ENCODE measurements at places on chromosomes 3 and 15.

- no peak for DNase-seq
Observed at GRCh38 chr3:101010296-101010695, 17.1 kb upstream of the ABI3BP start.

- DNase-seq = no peak
Observed at GRCh38 chr3:193861012-193861411, 268.0 kb downstream of the OPA1 start.

GRCh38 chr3:159837725-159838124 is 150.9 kb upstream of the IL12A start:
- no peak for DNase-seq

- DNase-seq = no peak
Observed at GRCh38 chr3:65516998-65517397, 521.7 kb downstream of the MAGI1 start.

DNA sequence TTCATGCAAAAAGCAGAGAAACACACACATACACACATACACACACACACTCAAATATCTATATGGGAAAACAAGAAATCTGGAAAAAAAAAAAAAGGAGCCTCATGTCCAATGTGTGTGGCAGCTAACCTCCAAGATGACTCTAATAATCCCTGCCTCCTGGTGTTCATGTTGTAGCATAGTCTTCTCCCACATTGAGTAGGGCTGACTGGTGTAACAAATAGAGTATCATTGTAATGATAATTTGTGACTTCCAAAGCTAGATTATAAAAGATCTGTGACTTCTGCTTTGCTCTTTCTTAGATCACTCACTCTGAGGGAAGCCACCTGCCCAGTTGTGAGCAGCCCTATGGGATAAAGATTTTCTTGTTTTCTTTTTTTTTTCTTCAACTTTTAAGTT is 130.9 kb upstream of the TNIK start:
- DNase-seq = no peak

- no peak for DNase-seq
Observed at GRCh38 chr3:8238432-8238831, 263.2 kb upstream of the LMCD1 start.

GRCh38 chr3:186200726-186201125 is 91.8 kb upstream of the ETV5 start:
- no peak for DNase-seq

GRCh38 chr3:195101927-195102608 is 168.9 kb downstream of the XXYLT1 start:
- no peak for DNase-seq

DNA sequence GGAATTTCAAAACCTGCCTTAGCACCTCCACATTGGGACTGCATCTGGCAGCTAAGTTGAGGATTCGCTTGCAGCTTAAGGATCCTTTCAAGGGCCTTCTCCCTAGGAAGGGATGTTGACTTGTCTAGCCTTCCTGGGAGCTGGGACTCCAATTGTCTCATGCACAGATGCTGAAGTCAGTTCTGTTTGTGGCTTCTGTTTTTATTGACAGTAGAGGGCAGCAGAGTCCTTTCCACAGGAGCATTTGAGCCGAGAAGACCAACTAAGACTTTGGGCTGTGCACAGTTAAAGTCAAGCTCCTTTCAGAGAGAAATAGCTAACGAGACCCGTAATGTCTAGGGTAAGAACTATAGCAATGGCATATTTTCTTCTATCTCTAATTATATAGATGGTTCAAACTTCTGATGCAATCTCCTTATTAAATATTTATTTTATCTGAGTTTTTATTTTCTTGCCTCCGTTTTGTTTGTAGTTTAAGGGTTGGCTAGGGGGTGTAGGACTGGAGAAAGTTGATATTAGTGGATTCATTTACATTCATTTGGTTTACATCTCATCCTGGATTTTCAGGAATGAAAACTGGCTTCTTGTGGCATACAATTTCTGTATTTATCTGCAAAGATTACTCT is 59.7 kb upstream of the KBTBD8 start:
- peak; percentile 13 for DNase-seq

DNA sequence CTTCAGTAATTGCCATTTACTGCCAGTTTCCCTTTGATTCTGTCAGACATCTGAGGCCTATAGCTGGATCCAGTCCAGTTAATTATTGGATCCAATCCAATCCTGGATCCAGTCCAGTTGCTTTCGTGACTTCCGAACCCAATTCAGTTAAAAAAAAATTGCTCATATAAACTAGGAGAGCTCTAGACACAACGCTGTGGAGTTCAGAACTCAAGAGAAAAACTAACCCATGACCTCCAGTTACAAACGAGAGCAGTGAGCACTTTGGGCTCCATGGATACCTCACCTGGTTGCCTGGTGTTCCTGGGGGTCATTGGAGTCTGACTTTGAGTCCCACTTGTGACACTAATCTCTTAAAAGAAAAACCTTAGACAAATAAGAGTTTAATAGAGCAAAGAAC is 269.8 kb downstream of the THSD4 start:
- no peak for DNase-seq

DNA sequence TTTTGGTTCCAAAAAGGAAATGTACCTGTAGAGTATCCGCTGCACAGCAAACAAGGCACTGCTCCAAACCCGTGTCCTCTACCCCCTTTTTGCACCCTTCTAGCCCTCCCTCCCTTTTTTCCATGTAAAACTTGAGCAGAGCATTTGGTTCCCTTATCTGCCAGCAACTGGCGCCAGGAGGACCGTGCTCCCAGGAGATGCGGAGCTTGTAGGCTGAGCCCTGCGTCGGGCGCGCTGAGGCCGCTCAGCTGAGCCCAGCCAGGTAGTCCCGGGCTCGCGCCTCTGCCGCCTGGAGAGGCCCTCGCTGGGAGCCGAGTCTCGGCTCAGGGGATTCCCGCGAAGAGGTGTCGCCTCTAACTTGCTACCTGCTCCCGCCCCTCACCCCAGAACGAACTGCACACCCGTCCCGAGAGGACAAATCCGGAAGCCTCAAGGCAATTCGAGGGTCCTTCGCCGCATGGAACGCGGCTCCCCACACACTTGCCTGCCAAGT is 575 bp downstream of the TRPM7 start:
- DNase-seq = peak; percentile 67

- DNase-seq = no peak
Observed at GRCh38 chr3:57980416-57980815, 27.8 kb upstream of the FLNB start.

GRCh38 chr3:142976621-142977398 is 13.3 kb upstream of the PAQR9 start:
- no peak for DNase-seq

DNA sequence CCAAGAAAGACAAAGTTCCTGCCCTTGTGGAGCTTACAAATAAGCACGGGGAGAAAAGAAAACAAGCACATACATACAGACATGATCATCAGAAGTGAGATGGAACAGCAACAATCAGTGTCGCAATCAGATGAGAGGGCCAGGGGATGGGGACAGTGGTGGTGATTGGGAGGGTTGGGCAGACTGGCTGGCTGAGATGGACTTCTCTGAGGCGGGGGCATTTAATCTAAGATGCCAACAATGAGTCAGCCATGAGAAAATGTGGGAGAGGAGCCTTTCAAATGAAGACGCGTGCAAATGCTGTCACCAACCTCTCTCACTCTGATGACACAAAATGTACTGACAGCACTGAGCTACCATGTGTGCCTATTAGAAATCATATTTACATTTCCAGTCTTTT is 81.4 kb downstream of the NCEH1 start:
- no peak for DNase-seq

GRCh38 chr15:49501586-49501985 is 78.5 kb downstream of the FGF7 start:
- DNase-seq = no peak

- peak; percentile 60 for DNase-seq
Observed at GRCh38 chr3:44624749-44625480, at the start of gene ZNF197. Gene ZNF197, plus strand, starts transcription at chr3:44625036. Its CDS starts 4,119 bp downstream, at chr3:44629155.

GRCh38 chr3:110307065-110307809 is 764.4 kb upstream of the NECTIN3 start:
- no peak for DNase-seq

- no peak for DNase-seq
Observed at GRCh38 chr15:67720556-67721175, 104.6 kb upstream of the SKOR1 start.
